ENCODE measurements at places on chromosomes 11 and 22. TPM values are rescaled to one million over a fixed set of nuclear protein-coding genes. Genes with fewer than 3 reads are reported as not detected.

DNA sequence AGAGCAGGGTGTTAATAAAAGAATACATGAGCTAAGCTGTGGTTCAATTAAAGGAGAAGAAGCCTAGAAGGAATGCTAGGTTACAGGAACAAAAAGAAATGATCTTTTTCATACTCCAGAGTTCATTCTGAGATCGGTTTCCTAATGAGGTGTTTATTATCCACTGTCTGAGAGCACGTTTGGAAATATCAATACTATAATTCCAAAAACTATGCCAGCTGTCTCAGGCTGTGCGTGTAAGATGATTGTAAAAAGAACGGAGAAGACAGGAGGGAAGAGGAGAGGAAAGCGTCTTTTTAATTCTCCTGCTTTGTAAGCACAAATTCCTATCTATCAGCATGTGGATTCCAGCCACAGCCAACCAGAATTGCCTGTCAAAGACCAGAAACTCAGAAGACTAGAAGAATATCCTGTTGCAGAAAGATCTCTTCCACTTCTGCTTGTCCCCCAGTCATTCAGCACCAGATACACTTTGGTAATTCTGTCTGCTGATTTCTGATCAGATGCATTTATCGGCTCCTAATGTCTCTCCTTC lies 25.7 kb downstream of the APOL5 start:
- no peak for DNase-seq

The OR52H1 gene
- not detected for total RNA-seq

DNA sequence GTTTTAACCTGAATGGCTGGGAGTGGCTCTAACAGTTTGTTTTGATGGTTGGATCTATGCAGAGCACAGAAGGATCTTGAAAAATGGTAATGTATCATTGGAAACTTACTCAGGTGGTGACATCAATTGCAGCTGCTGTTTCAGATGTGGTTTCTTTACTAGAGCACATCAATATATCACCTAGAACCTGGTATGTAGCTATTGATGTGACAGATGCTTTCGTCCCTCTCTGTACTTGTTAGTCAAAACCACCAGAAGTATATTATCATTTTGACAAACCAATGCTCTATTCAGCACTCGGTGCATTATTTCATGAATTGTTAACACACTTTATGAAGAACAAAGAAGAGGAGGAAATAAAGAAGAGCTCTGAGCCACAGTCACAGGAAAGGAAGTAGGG lies 26.6 kb upstream of the SCN3B start:
- DNase-seq = no peak

The SPI1 gene
- total RNA-seq = not detected

The ZBTB16 gene
- total RNA-seq = 0.36 TPM

DNA sequence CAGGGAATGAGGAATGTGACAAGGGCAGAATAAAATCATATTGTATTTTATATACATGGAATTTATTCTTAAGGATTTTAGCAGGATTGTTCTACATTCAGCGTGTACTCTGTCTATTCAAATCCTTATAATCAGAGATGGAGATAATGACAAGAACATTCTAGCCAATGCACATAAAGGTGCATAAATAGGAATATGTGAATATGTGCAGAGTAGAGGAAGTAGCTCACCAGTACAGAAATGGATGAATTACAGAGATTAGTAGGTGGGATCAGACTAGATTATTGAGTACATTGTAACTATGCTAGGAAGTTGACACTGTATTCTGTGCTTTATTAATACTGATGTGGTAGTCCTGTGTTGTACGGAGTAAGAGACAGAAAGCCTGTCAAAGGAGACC lies 1308.8 kb downstream of the FAM181B start:
- no peak for DNase-seq

- no peak for DNase-seq
Measured at GRCh38 chr22:20951151-20951931, 15.7 kb upstream of the AIFM3 start.

DNA sequence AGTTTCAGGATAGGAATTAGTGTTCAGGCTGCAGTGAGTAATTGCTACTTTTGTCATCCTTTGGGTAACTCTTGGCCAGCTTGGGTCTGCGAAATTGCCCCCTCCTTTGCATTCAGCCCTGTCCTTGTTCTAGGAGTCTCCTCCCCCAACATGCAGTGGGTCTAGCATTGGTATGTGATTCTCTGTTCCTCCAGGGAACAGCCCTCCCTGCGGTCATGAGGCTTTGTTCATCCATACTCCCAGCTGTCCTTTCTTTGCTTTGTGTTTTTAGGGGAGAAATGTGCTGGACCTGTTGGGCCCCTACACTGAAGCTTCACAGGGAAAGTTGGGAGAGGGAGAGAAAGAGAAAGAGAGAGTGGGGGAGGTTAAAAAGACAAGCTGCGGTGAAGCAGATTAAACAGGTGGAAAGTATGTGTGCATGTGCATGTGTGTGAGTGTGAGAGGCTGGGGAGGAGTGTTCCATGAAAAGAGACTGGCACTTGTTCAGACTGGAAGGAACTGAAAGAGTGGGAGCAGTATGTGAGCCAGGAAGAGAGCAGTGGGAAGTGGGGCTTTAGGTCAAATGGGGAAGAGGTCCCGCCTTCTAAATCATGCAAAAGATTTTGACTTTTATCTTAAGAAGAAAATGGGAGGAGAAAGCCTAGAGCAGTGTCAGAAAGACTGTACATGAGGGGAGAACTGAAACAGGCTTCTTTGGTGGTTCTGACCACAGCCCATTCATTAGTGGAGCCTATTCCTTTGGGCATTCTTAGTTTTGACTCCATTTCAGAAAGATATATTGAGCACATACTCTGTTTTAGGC lies 17.9 kb upstream of the SESN3 start:
- no peak for DNase-seq

- DNase-seq = no peak
Measured at GRCh38 chr11:117669616-117670015, 127.4 kb downstream of the DSCAML1 start.

DNA sequence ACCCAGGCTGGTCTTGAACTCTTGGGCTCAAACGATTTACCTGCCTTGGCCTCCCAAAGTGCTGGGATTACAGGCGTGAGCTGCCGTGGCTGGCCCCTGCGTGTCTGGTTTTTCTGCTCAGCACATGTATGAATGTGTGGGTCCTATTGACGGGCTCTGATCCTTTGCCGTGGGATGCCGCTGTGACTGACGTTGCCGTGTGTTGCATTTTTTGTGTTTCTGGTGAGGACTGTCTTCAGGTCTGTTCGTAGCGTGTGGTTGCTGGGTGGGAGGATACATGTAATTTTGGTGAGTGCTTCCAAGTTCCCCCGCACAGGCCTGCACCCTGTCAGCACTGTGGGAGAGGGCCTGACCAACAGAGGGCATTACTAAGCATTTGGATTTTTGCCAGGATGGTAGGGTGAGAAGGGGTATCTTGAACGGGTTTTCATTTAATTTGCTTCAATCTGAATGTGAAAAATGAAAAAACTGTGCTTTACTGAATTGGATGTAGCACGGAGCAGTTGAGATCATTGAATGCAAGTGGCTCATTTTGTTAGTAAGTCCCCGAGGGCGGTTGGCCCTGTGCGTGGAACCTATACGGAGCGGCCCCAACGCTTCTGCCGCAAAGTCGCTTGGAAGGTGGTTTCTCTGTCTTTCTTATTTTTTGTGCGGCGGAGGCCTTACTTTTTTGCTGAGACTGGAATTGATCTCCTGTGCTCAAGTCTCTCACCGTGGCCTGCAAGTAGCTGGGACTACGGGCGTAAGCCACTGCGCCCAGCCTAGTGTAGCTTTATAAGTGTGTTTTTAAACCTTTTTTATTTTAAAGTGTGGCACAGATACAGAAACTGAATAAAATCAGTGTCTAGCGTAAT lies 8.2 kb downstream of the ZBED4 start:
- DNase-seq = no peak

The MS4A3 gene
- not detected for total RNA-seq

DNA sequence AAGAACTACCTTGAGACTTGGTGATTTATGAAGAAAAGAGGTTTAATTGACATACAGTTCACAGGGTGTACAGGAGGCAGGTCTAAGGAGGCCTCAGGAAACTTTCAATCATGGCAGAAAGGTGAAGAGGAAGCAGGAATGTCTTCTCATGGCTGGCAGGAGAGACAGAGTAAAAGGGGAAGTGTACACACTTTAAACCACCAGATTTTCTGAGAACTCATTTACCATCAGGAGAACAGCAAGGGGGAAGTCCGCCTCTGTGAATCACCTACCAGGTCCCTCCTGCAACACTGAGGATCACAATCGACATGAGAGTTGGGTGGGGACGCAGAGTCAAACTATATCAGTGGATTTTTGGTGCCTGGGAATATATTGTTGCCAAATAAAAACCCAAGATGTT lies 40.3 kb upstream of the OR5D13 start:
- DNase-seq = no peak

DNA sequence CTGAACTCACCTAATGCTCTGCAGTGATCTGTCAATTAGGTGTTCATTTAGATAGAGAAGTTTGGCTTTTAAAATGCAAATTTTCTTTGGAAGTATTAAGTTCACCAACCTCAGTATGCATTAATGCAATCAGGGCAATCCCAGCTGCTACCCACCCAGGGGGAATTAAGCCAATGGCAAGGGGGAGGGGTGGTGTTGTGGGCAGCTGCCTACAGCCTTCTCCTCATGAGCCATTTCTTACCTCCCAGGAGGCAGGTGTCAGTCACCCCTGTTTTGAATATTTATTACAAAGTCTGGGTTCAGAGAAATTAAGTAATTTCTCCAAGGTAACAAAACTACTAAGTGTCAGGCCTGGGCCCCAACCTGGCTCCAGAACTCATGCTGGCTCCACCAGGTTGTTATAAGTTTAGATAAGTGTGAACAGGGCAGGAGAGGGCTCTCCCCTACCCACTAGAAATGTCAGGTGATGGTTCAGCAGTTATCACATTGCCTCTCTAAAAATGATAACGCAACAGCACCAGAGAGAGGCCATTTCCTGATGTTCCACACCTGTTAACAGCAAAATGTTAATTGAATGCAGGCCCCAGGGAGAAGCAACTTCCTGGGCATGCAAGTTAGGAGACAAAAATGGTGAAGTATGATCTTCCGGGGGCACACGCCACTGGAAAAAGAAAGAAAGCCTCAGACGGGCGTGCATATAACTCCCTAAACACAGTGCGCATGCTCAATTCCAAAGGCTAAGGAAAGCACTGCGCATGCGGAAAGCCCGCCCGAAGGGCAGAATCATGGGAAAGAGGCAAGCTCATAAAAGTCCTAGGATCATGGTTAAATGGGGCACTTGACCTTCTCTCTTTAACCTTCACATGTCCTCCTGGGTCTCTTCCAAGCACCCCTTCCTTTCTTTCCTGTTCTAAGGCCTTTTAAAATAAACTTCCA lies 35.4 kb upstream of the GNAZ start:
- DNase-seq = no peak

DNA sequence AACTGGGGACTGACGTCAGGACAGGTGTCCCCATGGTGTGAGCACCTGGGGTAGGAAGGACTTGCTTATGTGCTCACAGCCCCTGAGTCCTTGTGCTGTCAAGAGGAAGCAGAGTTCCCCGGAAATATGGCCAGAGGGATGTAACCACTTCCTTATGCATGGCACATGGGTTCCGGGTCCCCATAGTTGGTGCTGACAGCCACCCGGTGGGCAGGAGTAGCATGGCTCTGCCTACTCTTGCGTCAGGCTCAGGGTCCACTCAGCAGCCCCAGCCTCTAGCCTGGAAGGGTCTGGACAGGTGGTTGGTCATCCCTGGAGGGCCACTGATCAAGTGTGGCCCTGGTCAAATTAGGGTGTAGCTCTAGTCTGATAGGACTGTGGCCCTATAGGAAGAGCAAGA lies 42.8 kb upstream of the CCND1 start:
- DNase-seq = no peak

DNA sequence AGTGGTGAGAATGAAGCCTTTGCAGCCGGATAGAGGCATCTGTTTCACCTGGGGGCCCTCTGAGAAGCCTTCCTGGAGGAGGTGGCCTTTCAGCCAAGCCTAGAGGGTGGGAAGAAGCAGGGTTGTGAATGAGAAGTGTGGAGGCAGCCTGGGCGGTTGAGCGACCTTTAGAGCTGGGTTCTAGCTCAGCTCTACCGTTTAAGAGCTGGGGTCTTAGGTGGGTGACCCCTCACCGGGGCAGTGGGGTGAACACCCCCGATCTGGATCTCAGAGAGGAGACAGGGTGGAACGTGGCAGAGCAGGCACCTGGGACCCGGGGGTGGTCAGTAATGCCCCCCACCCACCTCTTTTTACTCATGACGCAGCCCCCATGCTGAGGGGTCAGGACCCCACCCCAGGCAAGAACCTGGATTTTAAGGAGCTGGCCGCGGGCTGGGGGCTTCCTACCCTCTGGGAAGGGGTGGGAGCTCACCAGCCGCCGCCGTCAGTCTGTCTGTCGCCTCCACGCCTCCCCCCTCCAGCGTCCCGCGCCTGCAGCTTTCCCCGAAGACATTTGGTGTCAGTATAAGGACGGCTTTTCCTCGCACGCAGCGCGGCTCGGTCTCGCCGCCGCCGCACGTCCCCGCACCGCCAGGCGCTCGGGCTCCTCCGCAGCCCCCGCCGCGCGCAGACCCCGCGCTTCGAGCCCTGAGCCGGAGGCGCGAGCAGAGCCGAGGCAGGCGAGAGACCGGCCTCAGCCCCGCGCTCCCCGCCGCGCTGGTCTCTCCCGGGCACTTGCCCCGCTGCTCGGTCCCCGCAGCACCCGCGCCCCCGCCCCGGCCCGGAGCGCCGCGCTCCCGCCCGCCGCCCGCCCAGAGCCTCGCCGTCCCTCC lies 13.3 kb upstream of the CACNA1I start:
- DNase-seq = no peak

GRCh38 chr11:119854521-119854920 lies 125.5 kb upstream of the NECTIN1 start:
- DNase-seq = no peak

DNA sequence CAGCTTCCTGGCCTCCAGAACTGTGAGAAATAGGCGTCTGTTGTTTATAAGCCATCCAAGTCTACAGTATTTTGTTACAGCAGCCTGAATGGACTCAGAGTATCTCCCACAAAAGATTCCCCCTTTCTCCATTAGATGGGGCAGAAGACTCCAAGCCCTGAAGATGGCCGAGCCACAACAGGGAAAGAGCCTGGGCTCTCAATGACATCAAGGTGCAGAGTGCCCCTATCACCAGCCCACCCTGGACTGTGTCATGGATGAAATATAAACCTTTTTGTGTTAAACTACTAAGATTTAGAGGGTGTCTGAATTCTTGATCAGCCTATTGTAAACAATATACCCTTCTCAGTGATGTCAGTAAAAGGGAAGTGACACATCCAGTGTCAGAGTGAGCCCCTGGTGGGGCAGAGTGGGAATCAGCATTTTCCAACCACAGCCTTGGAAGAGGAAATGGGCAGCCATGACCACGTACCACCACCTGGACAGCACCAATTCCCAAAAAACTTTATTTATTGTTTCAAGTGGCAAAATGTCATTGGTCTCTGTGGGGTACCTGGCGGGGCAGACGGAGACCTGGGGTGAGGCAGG lies 25.5 kb downstream of the TNKS1BP1 start:
- no peak for DNase-seq

The KCNQ1OT1 gene
- 2.5 TPM for total RNA-seq

GRCh38 chr11:111602865-111603610 lies 789 bp downstream of the SIK2 start:
- DNase-seq = peak; percentile 37

The TUG1 gene
- total RNA-seq = 107 TPM

- DNase-seq = no peak
Measured at GRCh38 chr22:50076646-50077535, 8.3 kb downstream of the MLC1 start.

All from astrocyte (in vitro differentiated cells and primary cell).